ENCODE measurements at places on chromosomes 4 and X.

DNA sequence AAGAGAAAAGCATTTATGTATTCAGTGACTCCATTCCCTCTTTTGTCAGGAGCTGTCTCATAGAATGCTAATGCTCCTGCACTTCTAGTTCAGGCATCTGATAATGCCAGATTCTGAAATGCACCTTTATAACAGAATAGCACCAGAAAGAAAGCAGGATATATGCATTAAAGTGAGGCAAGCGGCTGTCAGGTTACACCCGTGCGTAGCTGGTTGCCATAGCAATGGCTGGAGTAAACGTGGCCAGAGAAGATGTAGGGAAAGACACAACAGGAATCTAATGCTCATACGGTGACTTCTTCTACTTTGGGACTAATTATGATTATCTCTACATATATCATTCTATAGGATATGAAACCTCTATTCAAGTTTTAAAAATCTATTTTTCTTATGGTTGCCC lies 5.9 kb downstream of the EMCN start:
- no peak for DNase-seq

DNA sequence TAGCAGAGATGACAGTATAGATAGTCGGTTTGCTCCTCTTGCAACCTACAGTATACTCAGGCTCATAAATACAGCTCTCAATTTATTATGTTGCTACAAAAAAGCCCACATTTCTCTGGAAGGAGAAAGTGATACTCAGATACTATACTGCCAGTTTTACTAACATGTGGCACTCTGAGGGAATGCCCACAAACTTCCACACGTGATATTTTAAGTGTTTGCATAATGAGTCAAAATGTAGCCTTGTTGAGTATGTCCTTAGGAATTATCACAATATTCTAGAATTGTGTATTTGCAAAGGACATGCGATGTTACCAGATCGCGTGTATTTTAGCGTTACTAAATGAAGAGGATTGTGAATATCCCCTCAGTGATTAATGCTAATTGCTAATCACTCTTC lies 929.1 kb downstream of the STIM2 start:
- DNase-seq, result no peak

DNA sequence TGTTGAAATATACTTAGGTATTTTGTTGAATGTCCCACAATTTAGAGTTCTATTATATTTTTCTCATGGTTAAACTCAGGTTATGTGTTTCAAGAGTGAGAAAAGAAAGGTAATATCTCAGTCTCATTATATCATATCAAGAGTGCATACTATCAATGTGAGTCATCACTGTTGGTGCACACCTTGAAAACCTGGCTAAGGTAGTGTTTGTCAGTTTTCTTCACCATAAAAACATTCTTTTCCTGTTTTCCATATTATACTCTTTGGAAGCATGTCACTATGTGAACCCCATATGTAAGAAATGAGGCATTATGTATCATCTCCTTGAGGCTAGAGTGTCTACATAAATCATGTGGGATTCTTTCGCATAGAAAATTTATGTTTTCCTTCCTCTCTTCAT lies 307.6 kb upstream of the CTSO start:
- DNase-seq, result no peak

DNA sequence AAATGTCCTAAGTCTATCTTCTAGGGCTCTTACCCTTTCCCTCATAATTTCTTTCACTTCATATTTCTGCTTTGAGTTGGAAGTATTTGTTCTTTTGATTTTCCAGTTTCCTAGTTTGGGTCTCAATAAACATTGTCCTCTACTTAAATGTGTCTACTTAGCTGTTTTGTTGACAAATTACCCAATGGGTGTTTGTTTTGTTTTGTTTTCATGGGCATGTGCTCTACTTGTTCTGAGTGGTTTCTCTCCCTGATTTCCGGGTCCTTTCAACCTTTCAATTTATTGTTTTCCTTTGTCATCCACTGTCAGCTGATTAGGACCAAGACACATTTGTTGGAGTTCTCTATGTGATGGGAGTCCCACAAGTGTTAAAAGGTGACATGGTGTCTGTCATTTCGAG lies 1181.4 kb downstream of the RPA4 start:
- DNase-seq, result no peak

GRCh38 chr4:56861360-56861759 lies 39.9 kb upstream of the SPINK2 start:
- DNase-seq, result no peak

DNA sequence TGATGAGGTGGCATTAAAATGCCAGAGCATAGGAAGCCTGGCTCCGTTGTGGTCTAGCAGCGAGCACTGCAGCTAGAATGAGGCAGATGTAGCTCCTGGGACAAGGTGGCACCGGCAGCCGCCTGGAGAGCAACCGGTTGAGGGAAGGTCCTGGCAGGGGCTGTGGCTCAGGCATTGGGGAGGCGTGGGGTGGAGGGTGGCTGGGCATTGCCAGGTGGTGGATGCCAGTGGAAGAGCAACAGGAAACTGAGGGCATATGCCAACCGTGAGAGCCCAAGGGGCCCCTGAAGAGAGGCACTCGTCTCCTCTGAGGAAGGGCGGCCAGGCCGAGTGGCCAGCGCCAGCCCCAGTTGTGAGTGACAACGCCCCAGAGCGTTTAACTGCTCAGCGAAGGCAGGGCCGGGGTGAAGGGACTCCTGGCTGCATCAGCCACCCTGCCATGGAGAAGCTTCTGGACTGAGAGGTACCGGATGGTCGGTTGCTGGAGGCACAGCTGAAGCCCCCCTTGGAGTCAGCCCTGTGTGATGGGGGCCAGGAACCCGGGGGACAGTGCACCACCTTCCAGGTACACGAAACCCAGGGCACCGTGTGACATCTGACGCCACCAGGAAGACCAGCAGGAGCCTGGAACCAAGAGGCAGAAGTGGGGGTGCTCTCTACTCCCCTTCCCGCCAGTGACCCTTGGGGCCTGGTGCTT lies 13.2 kb upstream of the PDE6B start:
- no peak for DNase-seq

DNA sequence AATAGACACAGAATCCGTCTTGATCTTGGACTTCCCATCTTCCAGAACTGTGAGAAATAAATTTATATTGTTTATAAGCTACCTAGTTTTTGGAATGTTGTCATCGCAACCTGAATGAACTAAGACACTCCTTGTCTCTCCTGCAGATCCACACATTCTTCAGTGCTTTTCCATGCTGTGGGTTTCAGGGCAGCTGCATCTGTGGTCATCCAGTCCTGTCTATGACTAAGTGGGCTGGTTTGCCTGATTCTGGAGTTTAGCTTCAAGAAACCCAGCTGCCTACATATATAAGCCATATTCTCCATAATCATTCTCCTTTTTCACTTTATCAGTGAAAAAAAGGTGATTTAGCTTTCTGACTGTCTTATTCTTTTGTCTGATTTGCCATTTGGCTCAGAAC lies 170.3 kb upstream of the KIT start:
- DNase-seq, result no peak

DNA sequence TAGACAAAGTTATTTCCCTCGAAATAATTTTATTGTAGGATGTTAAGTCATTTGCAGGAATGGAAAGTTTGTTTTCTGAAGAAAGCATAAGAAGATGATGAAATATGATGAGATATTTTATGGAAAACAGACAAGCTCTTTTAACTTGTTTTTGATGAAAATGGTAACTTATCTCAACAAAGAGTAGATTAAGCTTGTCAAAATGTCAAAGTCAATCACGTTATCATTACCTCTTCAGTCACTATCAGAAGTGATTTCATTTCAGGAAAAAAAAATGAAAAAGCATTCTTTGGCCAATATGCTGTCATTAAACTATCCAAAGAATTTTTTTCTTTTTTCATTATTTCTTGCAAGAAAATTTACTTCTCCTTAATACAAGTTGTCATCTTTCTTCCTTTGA lies 221.0 kb upstream of the ANKRD50 start:
- DNase-seq, result no peak

- no peak for DNase-seq
Measured at GRCh38 chrX:72060196-72060920, 71.4 kb downstream of the RTL5 start.

- DNase-seq, result no peak
Measured at GRCh38 chr4:3244747-3245146, 4.2 kb upstream of the MSANTD1 start.

GRCh38 chrX:57752866-57753265 lies 72.8 kb upstream of the NLRP2B start:
- DNase-seq, result no peak

DNA sequence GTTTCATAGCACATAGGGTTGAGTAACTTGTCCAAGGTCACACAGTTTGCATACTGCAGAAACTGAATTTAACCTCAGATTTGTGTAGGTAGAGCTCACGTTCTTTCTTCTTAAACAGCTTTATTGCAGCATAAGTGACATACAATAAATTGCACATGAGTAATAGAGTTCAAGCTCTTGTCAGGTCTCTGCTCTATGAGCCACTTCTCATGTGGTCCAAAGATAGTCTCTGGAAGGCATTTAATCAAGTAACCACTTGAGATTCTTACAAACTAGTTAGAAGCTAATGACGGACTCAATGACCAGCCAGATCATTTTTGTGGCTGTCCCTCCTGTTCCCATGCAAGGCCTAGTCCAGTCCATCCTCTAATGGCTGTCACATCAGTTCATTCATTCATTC lies 68.9 kb downstream of the MAOB start:
- DNase-seq, result no peak

DNA sequence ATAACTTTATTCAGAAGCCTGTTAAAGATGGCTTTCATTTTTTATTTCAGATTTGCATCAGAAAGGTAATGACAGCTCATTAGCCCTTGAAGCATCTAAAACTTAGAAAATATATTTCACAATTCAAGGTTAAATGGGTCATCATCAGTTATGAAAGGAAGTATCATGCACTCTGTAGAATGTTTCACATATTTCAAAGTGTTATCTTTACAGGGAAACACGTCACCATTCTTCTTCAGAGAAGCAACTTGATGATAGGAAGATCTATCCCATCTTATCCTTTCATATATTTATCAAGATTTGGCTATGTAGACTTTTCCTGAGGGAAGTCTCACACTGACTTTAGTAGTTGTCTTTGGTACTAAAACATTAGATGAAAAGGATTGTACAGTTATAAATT lies 277.8 kb downstream of the TENM3 start:
- DNase-seq, result no peak

GRCh38 chrX:39399387-39399786 lies 598.1 kb downstream of the MID1IP1 start:
- no peak for DNase-seq

GRCh38 chrX:71910643-71910985 lies at the start of gene NHSL2:
Gene NHSL2 (plus strand): TSS chrX:71910845.
- no peak for DNase-seq

- no peak for DNase-seq
Measured at GRCh38 chr4:169800541-169800940, 42.8 kb upstream of the HPF1 start.

- no peak for DNase-seq
Measured at GRCh38 chrX:149040873-149041535, 464.1 kb downstream of the IDS start.

GRCh38 chr4:123471655-123472369 lies 75.2 kb downstream of the SPRY1 start:
- DNase-seq, result no peak

GRCh38 chr4:121360495-121360894 lies 20.3 kb downstream of the QRFPR start:
- DNase-seq, result no peak

GRCh38 chr4:116321471-116321870 lies 763.9 kb downstream of the TRAM1L1 start:
- no peak for DNase-seq

- no peak for DNase-seq
Measured at GRCh38 chrX:81957318-81957717, 755.4 kb downstream of the SH3BGRL start.

- no peak for DNase-seq
Measured at GRCh38 chr4:59728496-59728895, 1471.6 kb upstream of the ADGRL3 start.

DNA sequence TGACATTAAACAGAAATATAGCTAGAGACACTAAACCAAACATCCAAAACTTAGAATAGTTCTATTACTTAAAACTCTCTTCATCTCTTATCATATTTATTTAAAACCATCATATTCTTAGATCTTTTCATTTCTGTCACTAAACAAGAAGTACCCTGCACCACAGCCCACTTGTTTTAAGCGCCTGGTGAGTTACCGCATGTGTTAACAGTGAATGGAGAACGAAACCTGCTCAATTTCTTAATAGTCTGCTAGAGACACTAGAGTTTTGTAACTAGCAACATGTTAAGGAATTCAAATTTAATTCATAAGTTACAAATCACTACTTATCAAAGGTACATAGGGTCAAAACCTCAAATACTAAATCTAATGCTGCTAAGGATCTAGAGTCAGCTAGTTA lies 111.5 kb downstream of the FBXW7 start:
- no peak for DNase-seq

- DNase-seq, result no peak
Measured at GRCh38 chr4:138455097-138455496, 212.9 kb upstream of the SLC7A11 start.

Data from CD8-positive, alpha-beta memory T cell (primary cell).